Nephron progenitor cell (in vitro differentiated cells): ENCODE measurements at places on chromosomes 12 and 14.

DNA sequence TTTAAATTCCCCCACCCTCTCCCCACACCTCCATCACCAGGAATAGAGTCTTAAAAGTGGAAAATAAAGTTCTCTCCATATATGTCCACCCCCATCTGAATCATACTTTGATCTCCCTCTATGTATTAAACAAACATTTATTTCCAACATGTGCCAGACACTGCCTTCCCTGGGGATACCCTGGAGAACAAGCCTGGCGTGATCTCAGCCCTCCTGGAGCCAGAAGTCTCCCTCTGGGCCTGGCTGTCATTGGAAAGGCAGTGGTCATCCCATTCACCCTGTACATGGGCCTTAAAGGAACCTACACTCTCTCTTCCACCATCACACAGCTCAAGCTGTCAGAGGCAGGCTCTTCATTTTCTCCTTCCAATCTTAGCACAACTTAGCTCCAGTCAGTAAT, 143.6 kb downstream of the EMP1 start:
- no peak for DNase-seq

GRCh38 chr14:29637411-29637810, 290.2 kb downstream of the PRKD1 start:
- DNase-seq: no peak

GRCh38 chr12:49933796-49934195, 16.7 kb upstream of the AQP2 start:
- DNase-seq: no peak

DNA sequence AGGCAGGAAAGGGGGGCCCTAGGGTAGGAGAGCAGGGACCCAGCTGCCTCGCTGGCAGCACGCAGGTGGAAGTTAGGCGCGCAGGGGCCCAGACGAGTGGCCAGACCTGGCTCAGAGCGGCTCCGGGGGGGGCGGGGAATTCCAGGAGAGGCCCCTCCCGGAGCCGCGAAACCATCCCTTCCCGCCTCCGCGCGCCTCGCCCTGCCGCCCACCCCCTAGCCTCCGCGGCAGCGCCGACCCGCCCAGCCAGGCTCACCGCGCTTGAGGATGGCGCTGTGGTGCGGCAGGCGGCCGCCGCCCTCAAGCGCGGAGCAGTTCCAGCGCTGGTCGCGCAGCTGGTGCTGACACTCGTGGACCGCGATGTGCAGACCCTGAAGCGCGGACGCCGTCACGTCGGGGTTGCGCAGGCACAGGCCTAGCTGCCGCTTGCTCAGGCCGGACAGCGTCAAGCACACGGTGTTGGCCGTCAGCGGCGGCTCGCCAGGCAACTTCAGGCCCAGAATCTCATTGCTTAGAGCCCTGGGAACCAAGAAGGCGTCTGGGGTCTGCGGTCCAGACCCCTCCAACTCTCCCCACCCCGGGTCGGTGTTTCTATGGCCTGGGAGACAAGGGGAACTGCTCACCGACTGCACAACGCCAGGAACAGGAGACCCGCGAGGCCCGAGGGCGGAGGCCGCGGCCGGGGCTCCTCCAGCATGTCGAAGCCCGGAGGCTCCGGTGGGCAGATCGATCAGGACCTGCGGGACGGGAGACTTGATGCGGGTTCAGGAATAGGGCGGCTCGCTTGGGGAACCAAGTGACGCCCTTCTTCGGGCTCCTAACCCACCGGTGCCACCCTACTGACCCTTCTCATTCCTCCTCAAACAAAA, 1.5 kb downstream of the WNT10B start:
- peak; percentile 68 for DNase-seq
